ENCODE measurements at places on chromosomes 2 and 18. TPM values are rescaled to one million over a fixed set of nuclear protein-coding genes. Genes with fewer than 3 reads are reported as not detected.

GRCh38 chr18:2111456-2111855 is 459.8 kb downstream of the METTL4 start:
- peak; percentile 55 for DNase-seq

DNA sequence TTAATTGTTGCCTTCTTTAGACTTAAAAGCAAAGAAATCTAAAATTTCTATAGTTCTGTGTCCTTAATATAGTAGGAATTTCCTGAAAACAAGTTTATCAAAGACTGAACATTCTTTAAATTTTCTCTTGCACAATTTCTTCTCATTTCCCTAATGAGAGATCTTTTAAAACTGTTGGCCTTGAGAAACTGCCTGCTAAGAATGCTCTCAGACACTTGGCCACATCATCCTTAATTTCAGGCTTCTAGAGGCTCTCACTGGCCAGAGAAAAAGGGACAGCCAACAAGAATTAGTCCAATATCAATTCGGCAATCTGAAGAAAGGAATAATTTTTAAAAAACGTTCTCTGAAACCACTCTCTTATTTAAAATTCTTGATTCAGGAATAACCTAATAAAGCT is 167.0 kb upstream of the CREB1 start:
- no peak for DNase-seq

DNA sequence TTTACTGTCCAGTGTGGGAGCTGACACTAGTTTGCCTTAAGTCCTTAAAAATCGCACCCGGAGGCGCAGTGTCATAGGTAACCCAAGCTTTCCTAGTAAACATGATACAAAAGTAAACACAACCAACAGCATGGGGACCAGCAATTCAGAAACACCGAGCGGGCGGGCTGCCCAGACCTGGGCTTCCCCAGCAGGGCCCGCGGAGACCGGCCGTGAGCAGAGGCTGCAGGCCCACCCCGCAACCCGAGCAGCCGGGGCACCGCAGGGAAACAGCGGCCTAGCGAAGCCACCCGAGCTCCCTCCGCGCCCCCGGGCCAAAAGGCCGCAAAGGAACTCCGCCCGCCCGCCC is 296 bp downstream of the TTC21B start:
- DNase-seq: no peak

DNA sequence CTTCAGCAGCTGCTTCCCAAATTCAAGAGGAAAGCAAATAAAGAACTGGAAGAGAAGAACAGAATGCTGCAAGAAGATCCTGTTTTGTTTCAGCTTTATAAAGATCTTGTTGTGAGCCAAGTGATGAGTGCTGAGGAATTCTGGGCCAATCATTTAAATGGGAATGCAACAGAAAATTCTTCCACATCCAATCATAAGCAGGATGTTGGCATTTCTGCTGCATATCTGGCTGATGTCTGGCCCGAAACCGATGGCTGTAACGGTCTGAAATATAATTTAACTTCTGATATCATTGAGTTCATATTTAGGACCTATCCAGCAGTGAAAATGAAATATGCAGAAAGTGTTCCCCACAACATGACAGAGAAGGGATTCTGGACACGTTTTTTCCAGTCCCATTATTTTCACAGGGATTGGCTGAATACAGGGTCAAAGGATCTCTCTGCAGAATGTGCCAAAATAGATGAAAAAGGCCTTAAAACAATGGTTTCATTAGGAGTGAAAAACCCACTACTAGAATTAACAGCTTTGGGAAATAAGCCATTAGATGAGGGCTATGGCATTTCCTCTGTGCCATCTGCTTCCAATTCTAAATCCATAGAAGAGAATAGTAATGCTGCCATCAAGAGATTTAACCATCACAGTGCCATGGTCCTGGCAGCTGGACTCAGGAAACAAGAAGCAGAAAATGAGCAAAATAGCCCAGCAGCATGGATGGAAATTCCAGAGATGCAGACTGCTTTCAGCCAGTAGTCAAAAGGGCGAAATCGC is 175.6 kb downstream of the MC4R start:
- DNase-seq: no peak

SULT1C2 gene
- total RNA-seq: 10.4 TPM

- no peak for DNase-seq
Observed at GRCh38 chr2:164802095-164802707, 39.4 kb downstream of the COBLL1 start.

- no peak for DNase-seq
Observed at GRCh38 chr2:134706587-134707329, 12.0 kb downstream of the TMEM163 start.

DNA sequence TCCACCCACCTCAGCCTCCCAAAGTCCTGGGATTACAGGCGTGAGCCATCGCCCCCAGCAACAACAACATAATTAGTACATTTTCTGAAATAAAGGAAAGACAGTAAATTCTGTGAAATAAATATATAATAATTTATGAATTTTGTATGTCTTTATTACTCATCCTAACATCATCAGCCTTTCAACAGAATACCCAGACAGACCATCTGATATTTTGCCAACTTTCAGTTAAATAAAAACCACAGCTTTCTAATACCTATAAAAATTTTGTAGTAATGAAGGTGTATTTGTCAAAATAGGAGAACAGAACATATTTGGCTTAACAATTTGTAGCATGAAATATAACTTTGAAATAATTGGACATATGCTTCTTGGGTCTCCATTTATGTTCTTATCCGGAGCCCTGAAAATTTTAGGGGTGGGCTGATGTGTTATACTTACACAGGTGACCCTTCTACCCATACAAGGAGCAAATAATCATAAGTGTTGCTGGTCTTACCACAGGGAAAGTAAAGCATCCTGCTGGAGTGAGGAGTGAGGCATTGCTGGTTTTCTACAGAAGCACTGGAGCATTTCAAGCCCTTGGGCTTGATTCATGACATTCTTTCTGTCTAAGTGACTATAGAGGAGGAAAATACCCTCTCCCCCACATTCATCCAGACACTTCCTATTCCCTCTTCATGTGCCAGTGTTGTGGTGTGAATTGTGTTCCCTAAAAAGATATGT is 99.3 kb downstream of the SPOPL start:
- peak; percentile 73 for DNase-seq

- no peak for DNase-seq
Observed at GRCh38 chr2:148716378-148716920, 71.9 kb downstream of the EPC2 start.

- DNase-seq: no peak
Observed at GRCh38 chr2:16227811-16228462, 287.6 kb downstream of the MYCN start.

- DNase-seq: no peak
Observed at GRCh38 chr2:159859583-159859982, 61.6 kb upstream of the CD302 start.

DNA sequence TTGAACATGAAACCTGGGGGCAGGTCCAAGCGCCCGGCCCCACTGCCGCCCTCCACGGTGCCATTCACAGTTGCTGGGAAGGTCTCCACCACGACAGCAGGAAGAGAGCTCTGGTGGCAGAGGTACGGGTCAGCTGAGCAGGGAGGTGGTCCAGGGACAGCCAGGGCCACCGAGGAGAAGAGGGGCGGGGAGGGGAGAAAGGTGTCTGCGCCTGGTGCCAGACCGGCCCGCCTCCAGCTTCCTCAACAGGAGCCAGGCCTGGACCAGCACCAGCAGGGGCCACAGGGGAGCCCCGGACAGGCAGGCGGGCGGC is 56.2 kb downstream of the BIN1 start:
- no peak for DNase-seq

DNA sequence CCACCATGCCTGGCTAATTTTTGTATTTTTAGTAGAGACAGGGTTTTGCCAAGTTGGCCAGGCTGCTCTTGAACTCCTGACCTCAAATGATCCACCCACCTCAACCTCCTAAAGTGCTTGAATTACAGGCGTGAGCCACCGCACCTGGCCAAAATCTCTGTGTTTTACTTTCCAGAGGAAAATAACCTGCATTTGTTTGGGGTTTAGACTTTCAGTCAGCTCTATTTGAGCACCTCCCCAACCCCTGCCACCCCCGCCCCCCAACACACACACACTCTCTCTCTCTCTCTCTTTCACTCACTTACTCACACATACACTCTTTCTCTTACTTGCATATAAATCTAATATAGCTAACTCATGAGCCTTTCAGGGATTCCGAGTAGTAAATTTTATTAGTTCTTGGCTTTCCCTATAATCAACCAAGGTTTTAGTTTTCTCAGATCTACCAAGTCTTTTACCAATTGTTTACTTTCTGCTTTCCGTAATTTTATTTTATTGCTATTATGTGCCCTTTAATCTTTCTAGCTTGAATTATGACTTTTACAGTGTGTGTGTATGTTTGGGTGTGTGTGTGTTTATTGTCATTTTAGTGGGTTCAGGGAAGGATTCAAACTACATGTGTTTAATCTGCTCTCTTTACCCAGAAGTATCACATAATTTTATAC is 24.5 kb downstream of the MFSD6 start:
- DNase-seq: no peak

ASNSD1 gene
- total RNA-seq: 39.9 TPM

GRCh38 chr2:177282181-177282641 is 17.7 kb upstream of the NFE2L2 start:
- no peak for DNase-seq

- DNase-seq: no peak
Observed at GRCh38 chr2:72992734-72993102, 75.4 kb downstream of the EMX1 start.

- DNase-seq: no peak
Observed at GRCh38 chr2:64474121-64474571, 20.2 kb downstream of the LGALSL start.

VWC2L gene
- not detected for total RNA-seq

DNA sequence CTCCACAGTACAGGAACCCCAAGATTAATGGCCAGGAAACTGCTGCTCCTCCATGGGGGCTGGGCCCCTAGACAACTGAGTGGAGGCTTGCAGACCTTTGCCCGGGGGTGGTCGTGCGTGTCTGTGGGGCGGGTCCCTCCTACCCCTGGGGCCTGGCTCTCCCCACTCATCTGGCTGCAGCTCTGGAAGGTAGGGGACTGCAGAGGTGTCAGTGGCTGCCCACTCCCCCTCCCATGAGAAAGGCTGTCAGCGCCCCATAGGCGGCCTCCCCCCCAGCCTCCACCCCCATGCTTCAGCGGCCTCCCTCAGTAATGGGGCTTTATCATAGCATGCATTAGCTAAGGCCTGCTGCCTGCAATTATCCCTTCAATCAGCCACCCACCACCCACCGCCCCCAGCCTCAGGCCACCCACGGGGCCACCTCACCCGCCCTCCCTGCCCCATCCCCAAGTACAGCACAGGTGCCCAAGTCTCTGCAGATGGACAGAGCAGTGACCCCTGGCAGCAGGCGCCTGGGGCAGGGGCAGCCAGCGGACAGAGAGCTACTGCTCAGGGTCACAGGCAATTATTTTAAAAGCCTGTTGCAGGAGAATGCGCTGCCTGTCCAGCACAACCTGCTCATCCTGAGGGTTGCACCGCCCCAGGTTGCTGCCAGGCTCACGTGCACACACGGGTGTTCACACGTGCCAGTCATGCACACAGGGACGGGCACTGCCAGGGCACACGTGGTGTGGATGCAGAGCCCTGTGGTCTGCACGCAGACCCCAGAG is 9.1 kb upstream of the ECEL1 start:
- no peak for DNase-seq

DTNA gene
- 19.3 TPM for total RNA-seq

TRIM43 gene
- total RNA-seq: not detected

- no peak for DNase-seq
Observed at GRCh38 chr2:28346587-28346986, 46.1 kb upstream of the FOSL2 start.

DNA sequence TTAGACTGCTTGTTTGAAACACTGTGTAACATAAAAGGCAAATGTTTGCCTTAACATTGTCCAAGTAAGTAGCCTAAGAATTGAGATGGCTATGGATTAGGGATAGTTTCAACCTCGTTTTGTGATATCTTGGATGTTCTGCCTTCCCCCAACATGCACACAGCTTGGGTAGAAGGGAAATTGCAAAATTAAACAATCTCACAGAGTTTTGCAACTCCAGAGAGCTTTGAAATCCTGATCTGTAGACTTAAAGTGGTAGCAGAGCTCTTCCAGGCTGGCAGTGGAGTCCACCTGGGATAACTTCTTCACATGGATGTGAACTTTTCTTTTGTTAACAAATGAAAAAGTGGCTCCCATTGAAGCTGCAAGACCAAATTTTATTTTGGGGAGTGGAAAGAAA is 59.6 kb downstream of the CHRNA1 start:
- no peak for DNase-seq

All from kidney epithelial cell (primary cell).